ENCODE measurements at places on chromosomes 6 and 20.

DNA sequence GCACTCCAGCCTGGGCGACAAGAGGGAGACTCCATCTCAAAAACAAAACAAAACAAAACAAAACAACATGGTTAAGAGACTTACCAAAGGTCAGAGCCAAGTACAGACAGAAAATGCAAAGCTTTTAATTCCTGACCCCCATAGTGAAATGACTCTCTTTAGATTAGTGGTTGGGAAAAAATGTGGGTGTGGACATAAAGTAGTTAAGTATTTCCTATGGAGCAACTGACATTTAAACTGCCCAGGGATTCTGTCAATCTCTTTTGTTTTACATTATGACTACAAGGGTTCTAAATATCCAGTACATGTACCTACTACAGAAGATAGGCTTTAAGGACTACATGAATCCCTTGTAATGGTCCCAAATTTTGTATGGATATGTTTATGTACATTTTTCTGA lies 75.1 kb downstream of the IRAK1BP1 start:
- no peak for DNase-seq

DNA sequence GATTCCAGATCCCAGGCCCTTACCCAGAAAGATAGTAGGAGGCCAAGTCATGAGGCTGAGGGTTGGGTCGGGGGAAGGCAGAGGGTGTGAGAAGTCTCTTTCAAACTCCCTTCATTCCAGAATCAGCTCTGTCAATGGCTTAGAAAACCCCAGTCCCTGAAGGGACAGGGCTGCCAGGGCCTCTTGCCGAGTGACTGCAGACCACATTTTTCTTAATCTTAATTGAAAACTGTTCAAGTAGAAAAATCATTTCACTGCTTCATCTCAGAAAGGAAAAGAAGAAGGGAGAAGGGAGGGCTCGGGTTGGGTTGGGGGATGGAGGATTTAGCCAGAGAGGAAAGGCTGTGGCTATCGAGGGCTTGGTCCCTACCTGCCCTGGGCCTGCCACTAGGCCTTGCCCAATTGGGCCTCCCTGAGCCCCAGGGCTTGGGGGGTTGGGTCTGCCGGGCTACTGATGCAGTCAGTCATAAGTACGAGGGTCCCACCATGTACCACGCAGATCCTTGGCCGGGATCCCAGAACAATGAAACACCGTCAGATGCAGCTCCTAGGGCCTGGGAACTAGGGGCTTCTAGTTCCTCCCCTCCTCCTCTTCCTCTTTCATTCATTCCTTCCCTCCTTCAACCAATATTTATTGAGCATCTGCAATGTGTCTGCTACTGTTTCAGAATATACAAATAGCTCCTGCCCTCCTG lies 44.0 kb upstream of the CTNNBL1 start:
- DNase-seq: no peak

GRCh38 chr20:5642155-5642981 lies 107.8 kb upstream of the SHLD1 start:
- no peak for DNase-seq

GRCh38 chr20:21360705-21361104 lies 36.6 kb downstream of the NKX2-4 start:
- DNase-seq: no peak

DNA sequence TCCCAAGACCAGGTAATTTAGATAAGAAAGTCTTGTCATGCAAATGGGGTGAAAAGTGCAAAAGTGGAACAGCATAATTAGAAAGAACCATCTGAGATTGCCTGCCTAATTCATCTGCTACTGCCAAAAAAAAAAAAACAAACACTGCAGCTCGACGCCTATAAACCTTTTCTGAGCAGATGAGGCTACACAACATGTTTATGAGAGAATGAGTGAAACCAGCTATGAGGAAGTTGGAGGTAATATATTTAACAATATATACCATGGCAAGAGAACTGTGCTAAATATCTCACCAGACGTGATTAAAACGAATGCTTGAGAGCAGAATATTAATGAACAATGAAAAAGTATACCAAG lies 50.0 kb downstream of the LAMA4 start:
- DNase-seq: no peak

GRCh38 chr6:109174916-109175315 lies 79.6 kb downstream of the CEP57L1 start:
- DNase-seq: no peak

GRCh38 chr6:46130666-46131065 lies 877 bp downstream of the ENPP4 start:
- peak; percentile 8 for DNase-seq

DNA sequence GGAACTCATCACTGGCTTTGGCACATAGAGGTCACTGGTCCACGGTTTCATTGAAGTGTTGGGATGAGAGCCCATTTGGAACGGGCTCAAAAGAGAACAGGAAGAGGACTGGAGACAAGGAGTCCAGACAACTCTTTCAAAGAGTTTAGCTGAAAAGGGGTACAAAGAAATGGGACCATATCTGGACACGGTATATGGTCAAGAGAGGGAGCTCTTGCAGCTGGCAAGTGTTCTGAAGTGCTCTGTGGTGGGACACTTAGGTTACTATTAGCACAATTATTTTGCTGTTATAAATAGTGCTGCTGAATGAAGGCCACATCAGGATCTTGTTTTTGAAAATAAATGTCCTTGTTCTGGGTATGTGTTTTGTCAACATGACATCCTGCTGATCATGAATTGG lies 4.6 kb downstream of the SGK2 start:
- no peak for DNase-seq

- DNase-seq: no peak
Measured at GRCh38 chr20:17077030-17077429, 149.8 kb upstream of the PCSK2 start.

DNA sequence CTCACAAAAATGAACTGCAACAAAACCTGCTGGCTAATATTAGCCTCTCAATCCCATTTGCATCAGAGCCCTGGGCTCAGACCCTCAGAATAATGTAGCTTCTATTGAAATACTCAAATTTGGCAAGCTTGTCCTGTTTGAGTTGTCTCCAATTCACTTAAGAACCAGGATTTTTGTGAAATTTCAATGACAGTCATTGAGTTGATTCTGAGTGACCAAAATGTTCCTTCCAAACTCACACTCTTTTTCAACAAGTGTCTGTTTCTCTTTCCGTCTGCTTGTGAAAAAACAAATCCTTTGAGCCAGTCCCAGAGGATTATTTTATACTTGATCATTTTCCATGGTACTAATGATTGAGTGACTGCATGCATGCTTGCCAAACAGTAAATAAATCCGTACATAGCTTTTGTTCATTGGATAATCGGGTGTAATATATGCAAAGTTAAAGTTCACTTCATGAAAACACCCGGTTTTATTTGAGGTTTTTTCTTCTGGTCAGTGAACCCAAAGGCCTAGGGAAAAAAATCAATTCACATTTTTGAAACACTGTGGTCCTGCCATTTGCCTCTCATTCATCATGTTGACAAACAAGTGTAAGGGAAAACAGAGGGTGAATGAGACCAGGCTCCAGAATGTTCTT lies 16.4 kb upstream of the SLC22A2 start:
- no peak for DNase-seq

DNA sequence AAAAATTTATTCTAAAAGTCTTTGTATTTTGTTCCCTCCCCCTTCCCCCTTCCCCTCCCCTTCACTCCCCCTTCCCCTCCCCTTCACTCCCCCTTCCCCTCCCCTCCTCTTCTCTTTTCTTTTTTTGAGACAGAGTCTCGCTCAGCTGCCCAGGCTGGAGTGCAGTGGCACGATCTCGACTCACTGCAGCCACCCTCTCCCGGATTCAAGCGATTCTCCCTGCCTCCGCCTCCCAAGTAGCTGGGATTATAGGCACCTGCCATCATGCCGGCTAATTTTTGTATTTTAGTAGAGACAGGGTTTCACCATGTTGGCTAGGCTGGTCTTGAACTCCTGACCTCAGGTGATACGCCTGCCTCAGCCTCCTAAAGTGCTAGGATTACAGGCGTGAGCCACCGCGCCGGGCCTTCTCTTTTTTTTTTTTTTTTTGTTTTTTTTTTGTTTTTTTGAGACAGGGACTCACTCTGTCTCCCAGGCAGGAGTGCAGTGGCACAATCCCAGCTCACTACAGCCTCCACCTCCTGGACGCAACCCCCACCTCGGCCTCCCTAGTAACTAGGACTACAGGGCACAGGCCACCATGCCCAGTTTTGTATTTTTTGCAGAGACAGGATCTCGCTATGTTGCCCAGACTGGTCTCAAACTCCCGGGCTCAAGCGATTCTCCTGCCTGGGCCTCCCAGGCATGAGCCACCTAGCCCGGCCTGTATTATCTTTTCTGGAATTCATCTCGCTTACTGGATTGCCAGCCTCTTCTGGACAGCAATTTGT lies 1.1 kb upstream of the AFG1L start:
- peak; percentile 17 for DNase-seq
